ENCODE measurements at places on chromosomes 11 and 22. TPM values are rescaled to one million over a fixed set of nuclear protein-coding genes. Genes with fewer than 3 reads are reported as not detected.
A peak's percentile ranks its signal among the peaks of the same experiment; 100 is the strongest.

Gene TTLL12
- 157 TPM for total RNA-seq

DNA sequence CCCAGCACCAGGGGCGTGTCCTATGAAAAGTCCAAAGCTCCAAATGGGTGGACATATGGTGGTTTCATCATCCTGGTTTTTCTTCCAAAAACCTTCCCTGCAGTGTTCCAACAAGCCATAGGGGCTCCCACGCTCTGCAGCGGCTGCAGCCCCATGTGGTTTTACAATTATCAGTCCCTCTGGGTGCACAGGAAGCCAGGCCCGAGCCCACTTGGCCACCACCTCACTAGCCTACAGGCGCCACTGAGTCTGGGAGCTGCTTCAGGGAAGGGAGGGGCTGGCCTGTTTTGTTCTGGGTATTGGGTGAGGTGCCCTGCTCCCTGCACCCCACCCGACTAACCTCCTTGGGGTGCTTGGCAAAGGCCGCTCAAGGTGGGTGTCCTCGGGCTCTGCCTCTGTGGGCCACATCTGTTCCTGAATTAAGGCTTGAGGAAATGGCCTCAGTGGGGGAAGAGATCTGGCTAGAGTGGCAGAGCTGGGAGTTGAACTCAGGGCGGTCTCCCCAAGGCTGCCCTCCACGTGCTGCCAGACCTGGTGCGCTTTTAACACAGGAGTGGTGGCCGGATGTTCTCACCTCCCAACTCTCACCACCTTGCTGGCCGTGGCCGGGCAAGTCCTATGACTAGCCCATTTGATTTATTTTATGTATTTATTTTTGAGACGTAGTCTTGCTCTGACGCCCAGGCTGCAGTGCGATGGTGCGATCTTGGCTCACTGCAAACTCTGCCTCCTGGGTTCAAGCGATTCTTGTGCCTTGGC is 5.3 kb upstream of the CDC42BPG start:
- DNase-seq = no peak

Gene DLG2
- 28.3 TPM for total RNA-seq

DNA sequence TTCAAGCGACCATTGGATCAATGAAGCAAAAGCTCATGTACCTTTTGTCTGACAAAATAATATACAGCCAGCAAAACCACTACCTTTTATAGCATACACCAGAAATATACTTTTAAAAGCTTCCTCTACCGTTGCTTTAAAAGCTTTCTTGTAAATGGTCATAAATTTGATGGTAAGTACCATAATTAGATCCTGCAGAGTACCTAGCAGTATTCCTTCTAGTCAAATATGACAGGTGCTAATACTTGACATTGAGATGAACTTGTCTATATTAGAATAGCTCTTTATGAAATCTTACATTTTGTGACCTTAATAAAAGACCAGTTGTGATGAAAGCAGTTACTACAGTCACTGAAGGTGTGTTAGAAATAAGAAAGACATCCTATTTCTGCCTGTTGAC is 340.5 kb upstream of the ANO3 start:
- DNase-seq = no peak

Gene BAIAP2L2
- 117 TPM for total RNA-seq

- DNase-seq = no peak
Measured at GRCh38 chr11:15911377-15912044, 444.8 kb downstream of the SOX6 start.

Gene LRRN4CL
- total RNA-seq = 24.7 TPM

Gene OR10D3
- not detected for total RNA-seq

- no peak for DNase-seq
Measured at GRCh38 chr11:96062134-96062533, 138.2 kb upstream of the MTMR2 start.

DNA sequence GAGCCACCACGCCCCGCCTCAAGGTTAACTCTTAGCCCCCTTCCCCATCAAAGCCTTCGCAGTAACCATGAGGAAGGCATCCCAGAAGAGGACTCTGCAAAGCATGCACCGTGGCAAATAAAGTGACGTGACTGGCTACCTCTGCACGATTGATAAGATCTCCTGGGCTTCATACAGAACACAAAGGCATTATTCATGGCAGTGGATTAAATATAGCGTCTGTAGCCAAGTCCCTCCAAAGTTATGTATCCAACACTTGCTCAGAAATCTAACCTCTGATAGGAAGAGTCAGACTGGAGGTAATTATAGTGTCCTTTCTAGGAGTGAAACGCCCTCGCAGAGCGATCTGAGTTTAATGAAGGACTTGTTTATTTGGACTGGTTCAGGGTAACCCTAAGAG is 22.4 kb downstream of the CPT1A start:
- DNase-seq = no peak

DNA sequence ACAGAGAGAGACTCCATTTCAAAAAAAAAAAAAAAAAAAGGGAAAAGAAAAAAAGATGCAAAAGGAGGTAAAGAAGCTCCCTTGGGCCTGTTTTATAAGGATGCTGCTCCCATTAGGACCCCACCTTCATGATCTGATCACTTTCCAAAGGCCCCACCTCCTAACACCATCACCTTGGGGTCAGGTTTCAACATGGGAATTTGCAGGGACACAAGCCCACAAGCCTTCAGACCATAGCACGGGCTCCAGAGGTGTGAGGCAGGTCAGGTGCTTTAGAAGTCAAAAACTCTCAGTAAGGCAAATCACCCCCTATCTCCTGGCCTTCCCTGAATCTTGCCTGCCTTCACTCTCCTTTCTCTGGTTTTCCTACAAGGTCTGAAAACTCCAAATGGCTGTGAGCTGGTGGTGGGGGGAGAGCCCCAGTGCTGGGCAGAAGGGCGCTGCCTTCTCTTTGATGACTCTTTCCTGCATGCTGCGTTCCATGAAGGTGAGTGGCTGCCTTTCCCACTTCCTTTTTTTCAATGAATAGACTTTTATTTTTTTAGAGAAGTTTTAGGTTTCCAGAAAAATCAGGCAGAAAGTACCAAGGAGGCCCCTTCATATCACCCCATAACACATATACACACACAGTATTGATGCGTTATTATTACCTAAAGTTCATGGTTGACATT is 13.2 kb downstream of the ASPHD2 start:
- DNase-seq = no peak

Gene NAV2
- 35.2 TPM for total RNA-seq

Gene SCGB2A2
- total RNA-seq = not detected

DNA sequence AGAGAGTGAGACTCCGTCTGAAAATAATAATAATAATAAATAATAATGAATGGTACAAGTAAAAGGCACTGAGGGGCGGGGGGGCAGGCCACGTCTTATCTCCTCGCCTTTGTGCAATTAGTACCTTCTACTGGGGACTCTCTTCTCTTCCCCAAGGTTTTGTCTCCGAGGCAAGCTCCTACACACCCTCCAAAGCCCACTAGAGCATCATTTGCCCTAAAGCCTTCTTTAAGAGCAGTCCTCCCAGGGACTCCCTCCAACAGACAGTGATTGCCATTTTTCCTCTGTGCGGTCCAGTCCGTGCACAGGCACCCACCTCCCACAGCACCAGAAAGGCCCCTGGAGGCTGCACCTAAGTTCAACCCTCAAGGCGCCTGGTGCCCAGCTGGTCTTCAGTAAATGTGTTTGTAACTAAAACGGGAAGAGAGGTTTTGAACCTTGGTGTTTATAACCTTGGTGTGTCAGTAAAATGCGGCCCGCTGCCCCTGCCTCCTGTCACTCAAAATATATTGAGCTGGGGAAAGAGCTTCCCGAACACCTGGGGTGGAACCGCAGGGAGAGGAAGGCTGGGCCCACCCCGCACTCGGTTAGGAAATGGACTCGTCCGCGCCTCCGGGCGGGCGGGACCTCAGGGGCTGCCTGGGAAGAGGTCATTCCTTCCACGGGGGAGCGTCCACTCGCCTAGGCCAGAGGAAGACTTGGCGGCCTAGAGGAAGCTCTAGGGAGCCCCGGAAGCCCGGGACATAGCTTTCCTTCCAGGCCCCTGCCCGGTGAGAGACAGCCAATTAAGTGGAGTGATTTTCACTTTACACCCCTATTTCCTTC is 4.7 kb upstream of the KDELR3 start:
- no peak for DNase-seq

GRCh38 chr22:24115247-24116207 is 65.8 kb upstream of the SUSD2 start:
- DNase-seq = no peak

- no peak for DNase-seq
Measured at GRCh38 chr11:125553357-125553756, 15.9 kb upstream of the EI24 start.

Gene RAB36
- 0.82 TPM for total RNA-seq

DNA sequence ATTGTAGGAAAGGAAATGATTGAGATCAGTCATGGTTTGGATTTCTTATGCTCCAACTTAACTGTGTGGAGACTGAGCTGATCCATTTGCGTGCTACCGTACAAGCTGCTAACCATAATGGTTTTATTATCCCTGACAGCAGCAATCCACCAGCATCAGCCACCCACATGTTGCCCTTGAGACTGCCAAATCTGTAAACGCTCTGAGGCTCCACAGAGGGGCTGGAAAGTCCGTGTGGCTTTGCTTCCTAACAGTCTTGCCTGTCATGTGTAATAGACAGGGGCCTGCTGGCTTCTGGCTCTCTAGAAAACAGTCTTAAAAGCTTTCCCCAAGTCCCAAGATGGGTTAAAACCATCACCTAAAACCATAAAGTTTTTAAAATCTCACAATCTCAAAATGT is 30.1 kb downstream of the ATG16L2 start:
- DNase-seq = no peak

DNA sequence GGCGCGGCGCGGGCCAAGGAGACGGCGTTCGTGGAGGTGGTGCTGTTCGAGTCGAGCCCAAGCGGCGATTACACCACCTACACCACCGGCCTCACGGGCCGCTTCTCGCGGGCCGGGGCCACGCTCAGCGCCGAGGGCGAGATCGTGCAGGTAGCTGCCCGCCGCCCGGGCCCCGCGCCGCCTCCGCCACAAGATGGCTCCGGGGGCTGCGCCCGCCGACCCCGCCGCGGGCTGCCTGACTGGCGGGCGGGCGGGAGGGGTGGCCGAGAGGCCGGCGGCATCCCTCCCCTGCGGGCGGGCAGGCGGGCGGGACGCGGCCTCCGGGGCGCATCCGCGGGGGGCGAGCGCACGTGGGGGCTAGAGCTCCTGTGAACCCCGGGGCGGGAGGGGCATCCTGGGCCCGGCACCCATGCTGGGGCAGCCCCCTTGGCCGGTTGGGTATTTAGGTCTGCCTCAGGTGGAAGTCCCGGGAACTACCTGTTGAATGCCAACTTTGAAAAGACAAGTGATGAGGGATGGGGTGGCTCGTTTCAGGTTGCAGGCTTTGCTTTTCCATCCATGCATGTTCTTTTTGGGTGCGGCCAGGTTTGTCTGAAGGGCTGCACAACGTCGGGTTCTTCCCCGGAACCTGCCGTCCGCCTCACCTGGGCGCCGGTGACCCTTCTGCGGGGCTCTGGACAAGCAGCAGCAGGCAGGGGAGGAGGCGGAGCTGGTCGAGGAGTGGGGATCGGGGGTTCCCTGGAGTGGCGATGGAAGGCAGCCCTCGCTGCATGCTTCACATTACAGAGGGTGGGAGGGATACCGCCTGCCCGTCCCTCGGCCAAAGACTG is 760 bp downstream of the ZNRF3 start:
- DNase-seq = peak; percentile 42

GRCh38 chr11:19458231-19458630 is 217.5 kb upstream of the E2F8 start:
- DNase-seq = no peak

GRCh38 chr11:15547685-15548084 is 433.0 kb downstream of the INSC start:
- no peak for DNase-seq

- no peak for DNase-seq
Measured at GRCh38 chr11:65390099-65390941, 3.9 kb downstream of the FRMD8 start.

Gene MMP11
- 1.7 TPM for total RNA-seq

- DNase-seq = no peak
Measured at GRCh38 chr11:78810559-78811009, 235.9 kb upstream of the NARS2 start.

GRCh38 chr11:34859496-34859895 is 56.7 kb downstream of the APIP start:
- DNase-seq = no peak

DNA sequence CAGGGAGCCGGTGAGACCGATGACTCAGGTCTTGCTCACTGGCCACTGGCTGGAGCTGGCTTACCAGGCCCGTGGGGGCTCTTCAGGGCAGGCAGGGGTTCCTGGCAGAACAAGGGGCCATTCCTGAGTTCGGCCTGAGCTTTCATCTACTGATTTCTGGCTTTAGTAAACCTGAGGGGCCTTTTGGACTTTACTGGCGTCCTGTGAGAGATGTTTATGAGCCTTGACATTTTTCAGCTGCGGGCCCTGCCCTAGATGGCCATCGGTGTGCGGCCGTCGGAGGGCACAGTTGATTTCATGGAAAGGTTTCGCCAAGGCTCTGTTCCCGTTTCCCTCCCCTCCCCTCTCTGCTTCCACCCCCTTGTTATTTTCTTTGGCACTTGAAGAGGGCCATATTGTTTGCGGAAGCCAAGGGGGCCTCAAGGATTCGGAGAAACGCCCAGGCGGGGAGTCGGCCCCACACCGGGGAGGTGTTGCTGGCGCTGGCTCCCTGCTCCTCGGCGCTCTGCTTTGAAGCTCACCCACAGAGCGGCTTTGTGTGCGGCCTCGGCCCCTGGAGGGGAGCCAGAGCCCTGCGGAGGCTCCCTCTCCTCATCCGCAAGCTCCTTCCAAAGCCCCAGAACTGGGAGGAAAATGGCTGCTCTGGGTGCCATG is 17.7 kb downstream of the ELF5 start:
- DNase-seq = no peak

Gene C22orf31
- not detected for total RNA-seq

- DNase-seq = peak; percentile 40
Measured at GRCh38 chr11:23789938-23790371, 706.9 kb upstream of the LUZP2 start.

DNA sequence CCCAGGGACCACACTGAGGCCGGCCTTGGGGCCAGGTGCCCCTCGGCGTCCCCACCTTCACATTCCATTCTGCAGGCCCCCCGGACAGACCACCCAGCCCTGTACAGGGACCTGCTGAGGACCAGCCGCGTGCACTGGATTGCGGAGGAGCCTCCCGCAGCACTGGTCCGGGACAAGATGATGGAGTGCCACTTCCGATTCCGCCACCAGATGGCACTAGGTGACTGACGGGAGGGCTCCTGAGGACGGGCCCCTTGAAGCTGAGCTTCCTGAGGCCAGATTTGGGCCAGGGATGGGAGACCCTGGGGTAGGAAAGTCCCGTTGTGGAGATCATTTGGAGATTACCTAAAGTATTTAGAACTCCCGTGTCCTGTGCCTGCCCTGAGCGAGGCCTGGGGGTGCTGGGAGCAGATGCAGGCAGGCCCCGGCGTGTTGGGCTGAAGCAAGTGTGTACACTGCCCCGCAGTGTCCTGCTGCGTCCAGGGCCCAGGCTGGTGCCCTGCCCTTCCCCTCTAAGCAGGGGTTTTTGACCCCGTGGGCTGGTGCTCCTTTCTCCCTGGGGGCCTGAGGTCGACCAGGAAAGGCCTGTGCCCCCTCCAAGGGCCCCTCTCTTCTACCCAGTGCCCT is 20.0 kb downstream of the TRMU start:
- DNase-seq = peak; percentile 67

Gene GLYATL2
- total RNA-seq = not detected

Gene MS4A14
- total RNA-seq = 1.2 TPM

Gene ACCS
- 36.4 TPM for total RNA-seq

Measured in transverse colon (tissue), 4 donors.